Aortic smooth muscle cell (primary cell): ENCODE measurements at places on chromosomes 5 and 9. TPM values are rescaled to one million over a fixed set of nuclear protein-coding genes. Genes with fewer than 3 reads are reported as not detected.

Gene CATSPER3
- total RNA-seq = 0.13 and 0.25 TPM in 2 replicates

Gene WWC1
- 0.19 and 0.66 TPM in 2 replicates for total RNA-seq

Gene ZNF346
- 12.6 and 16.4 TPM in 2 replicates for total RNA-seq

Gene RUFY1
- total RNA-seq = 77.9 and 90.4 TPM in 2 replicates

Gene MPDZ
- total RNA-seq = 48.6 and 59.3 TPM in 2 replicates

Gene FOXD4
- total RNA-seq = 0.06 and 0.13 TPM in 2 replicates

Gene KYAT1
- total RNA-seq = 7.6 and 10.3 TPM in 2 replicates

Gene OR1Q1
- 0.26 TPM in 1 of 2 replicates, not detected in the other for total RNA-seq

Gene OBP2A
- total RNA-seq = not detected in 2 replicates

Gene PCDHGB4
- total RNA-seq = 20.1 and 26.5 TPM in 2 replicates

Gene TOMM5
- 117 and 140 TPM in 2 replicates for total RNA-seq

Gene PAPPA
- 8.6 and 21.9 TPM in 2 replicates for total RNA-seq

Gene ADAMTS6
- total RNA-seq = 23.5 and 35.9 TPM in 2 replicates

Gene ENHO
- total RNA-seq = not detected in 2 replicates

Gene SLCO6A1
- total RNA-seq = not detected in 2 replicates

Gene SGCD
- total RNA-seq = 16.9 and 37.3 TPM in 2 replicates

Gene ADCY2
- under 0.01 TPM in 2 replicates for total RNA-seq

Gene LAMC3
- under 0.01 and 0.12 TPM in 2 replicates for total RNA-seq

Gene SV2C
- total RNA-seq = under 0.01 TPM in 1 of 2 replicates, not detected in the other

Gene MEF2C
- 45.7 and 80.8 TPM in 2 replicates for total RNA-seq

Gene COL5A1
- total RNA-seq = 74.9 and 124 TPM in 2 replicates

Gene FAM221B
- total RNA-seq = not detected in 2 replicates

Gene ACTBL2
- 0.06 TPM in 1 of 2 replicates, not detected in the other for total RNA-seq

Gene SLC36A3
- total RNA-seq = not detected in 2 replicates

Gene RGS14
- 2.2 and 5.1 TPM in 2 replicates for total RNA-seq

Gene PCDHGA3
- 2.0 and 2.9 TPM in 2 replicates for total RNA-seq

Gene EGFLAM
- 6.0 and 8.9 TPM in 2 replicates for total RNA-seq

Gene TTC16
- total RNA-seq = 0.06 and 0.13 TPM in 2 replicates

Gene ZCCHC7
- total RNA-seq = 16.6 and 21.3 TPM in 2 replicates

Gene UGT3A1
- not detected in 2 replicates for total RNA-seq

Gene GTF2H2
- 23.4 and 24.6 TPM in 2 replicates for total RNA-seq
